ENCODE measurements at places on chromosomes 7 and 10.

DNA sequence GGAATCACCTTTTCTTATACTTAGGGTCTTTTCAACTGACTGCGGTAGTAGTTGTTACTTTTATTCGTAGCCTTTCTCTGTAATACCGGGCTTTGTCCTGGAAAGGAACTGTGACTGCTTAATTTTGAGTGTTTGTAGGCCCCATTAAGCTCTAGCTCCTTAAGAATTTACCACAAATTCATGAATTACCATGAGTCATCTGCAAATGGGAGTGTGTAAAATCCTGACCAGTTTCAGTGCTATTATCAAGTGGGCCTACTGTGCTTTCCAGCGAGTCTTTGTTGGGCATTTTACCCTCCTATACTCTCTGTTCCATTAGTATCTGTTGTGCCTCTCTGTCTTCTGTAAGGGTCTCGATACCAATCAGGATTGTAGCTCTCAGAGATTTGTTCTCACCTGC, 49.7 kb downstream of the ZMYND11 start:
- DNase-seq, result no peak

- DNase-seq, result no peak
These were observed 169.8 kb downstream of the WNT2 start for GRCh38 chr7:117153016-117153545.

DNA sequence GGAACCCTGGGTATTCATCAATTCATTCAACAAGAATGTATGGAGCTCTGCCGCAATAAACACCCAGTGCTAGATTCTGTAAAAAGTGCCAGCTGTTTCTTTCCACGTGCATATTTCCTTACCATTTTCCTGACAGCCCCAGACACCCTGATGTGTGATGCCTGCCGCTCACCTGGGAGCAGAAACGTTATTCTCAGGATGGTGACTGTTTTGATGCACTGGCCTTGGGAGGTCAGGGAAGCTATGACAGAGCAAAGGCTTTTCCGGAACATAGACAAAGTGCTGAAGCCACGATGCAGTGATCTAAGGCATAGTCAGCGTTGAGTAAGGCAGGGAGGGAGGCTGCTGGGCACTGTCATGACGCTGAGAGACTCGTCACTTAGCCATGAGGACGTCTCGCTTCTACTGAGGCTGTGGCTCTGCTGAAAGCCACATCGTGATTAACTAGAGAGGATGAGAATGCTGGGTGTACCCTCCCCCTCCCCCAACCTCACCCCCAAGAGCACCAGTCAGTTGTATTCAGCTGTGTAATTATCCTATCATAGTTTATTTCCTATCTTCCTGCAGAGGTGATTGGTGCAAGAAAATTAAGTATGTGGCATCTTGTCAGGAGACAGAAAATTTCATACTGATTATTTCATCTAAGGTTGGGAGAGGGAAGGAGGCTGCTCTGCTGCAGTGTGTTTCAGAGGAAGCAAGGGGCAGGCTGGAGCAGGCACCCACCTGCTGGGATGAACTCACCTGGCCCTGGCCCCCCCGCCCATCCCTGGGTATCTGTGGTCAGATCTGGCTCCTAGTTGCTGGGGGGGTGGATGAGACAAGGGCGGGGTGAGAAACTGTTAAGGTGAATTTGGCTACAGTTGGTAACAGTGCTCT, 48.8 kb upstream of the SMNDC1 start:
- peak; percentile 90 for DNase-seq

DNA sequence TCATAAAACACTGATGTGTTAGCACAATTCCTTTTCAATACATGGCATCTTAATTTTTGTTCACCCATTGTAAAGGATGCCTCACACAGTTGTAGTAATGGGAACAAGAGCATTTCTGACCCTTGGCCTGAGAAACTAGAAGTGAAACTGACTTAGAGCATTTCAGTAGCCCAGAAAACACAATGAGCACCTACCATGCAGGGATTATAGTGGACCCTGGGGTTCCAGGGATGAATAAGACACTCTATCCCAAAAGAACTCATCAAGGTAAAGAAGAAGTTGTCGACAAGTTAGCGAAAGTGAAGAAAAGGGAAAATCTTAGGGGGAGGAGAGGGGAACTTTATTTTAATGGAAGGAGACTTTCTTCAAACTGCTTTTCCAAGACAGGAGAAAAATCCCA, 125.6 kb downstream of the NT5C2 start:
- DNase-seq, result no peak

DNA sequence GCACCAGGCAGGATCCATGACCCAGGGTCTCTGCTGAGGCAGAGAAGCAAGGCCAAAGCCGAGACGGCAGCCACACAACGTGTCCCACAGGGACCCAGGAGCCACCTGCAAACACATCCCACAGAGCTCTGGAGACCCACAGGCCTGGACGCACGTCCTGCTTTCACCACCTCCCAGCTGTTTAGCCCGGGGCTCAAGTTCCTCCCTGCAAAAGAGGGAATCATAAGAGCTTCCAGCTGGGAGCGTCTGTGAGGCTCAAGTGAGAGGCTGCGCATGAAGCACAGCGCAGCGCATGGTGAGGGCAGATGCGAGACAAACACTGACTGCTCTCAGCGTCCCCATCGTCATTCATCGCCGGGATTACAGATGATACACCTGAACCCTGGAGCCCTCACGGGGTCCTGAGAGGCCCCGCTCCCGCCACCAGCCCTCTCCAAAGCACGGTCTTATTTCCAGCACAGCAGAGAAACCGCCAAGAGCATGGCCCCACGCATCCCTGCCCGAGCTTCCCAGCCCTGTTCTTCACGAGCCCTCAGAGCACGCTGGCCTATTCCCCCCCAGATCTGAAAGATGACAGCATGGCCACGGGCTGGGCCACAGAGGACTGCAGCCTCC, 88.7 kb downstream of the MAD1L1 start:
- DNase-seq, result no peak

DNA sequence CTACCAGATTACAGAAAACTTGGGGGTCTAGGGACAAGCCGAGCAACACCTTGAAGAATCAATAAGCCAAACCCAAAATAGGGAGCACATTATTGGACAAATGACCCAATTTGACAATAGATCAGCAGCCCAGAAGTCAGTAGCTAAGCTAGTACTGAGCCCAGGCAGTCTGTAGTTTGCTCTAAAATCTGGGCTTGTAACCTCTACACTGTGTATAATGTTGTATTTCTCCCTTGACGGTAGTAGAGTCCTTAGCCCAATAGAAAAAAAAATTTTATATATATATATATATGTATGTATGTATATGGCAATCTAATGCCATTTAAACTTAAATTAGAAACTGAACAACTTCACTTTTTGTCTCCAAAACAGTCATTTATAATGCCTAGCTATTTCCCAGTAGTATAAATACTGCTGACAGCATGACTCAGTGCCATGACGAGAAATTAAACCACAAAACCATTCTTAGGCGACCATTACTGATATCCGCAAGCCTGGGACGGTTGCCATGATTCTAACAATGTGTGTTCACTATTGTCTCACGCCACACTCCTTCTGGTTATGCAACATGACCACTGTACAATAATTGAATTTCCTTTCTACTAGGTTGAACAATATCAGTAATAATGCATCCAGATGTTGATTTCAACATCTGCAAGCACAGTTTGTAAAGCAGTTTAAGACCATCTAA, 110.5 kb downstream of the IPMK start:
- DNase-seq, result no peak

GRCh38 chr10:63887023-63887589, 365.9 kb downstream of the REEP3 start:
- no peak for DNase-seq

- no peak for DNase-seq
These were observed 71.7 kb downstream of the NOD1 start for GRCh38 chr7:30406664-30407425.

GRCh38 chr10:11285171-11285570, 267.5 kb downstream of the CELF2 start:
- DNase-seq, result no peak

GRCh38 chr7:70439651-70440050, 692.3 kb upstream of the GALNT17 start:
- DNase-seq, result no peak

GRCh38 chr10:132353456-132354355, 21.7 kb downstream of the LRRC27 start:
- no peak for DNase-seq

GRCh38 chr7:52775876-52776275, 259.6 kb upstream of the POM121L12 start:
- no peak for DNase-seq

DNA sequence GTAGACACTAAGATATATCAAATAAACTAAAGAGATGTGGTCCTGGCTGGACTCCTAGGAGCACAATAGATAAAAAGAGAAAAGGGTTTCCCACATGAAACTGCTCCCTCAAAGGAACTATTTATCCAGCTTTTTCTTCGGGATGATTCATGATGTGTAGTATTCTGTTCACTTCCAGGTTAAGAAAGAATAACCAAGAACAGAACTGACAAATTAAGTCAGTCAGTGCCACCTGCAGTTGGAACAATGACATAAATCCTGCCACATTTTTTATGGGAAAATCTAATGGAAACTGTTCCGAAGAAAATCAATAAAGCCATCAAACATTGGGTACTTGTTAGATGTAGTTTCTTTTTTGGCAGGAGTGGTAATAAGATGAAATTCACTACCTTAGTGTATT, 87.1 kb downstream of the POLR1F start:
- DNase-seq, result no peak

DNA sequence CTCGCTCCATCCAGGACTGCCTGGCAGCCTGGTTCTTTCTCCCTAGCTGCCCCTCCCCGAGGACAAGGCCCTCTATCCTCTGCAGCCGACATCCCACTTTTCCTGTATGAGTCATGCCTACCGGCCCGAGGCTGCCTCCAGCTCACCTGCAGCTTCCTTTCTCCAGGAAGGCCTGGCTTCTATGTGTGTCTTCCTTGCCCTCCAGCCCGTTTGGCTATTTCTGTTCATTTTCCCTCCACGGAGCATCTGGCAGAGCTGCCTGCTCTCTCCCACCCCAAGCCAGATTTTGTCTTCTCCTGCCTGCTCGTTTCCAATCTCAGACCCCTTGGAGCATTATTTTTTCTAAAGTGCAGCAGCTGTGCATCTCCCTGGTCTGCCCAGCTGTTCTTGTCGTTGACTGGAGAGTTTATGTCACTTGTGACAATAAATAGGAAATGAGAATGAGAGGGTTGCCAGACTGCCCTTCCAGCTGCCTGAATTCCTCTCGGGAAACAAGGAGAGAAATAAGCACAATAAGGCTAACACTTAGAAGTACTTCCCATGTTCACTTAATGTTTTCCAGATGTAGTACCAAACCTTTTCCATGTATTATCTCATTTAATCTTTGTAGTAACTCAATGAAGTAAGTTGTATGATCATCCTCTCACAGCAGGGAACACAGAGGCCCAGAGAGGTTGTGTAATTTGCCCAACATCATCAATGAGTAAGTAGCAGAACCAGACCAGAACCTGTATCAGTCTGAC, 19.7 kb downstream of the UBTD1 start:
- DNase-seq, result no peak

DNA sequence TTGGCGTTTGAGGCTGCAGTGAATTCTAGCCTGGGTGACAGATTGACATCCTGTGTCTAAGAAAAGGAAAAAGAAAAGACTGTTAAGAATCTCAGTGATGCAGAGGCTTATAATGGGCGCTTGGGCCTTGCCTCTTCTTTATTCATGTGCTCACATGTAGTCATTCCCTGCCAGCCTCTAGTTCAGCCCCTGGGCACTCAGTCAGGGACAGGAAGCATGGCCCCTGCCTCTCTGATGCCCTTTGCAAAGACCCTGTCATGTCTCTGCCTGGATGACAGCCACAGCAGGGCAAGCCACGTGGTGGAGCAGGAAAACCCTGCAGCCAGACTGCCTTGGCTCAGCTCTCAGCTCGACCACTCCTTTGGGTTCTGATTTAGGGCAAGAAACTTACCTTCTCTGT, 368.9 kb downstream of the RPS24 start:
- DNase-seq, result no peak

DNA sequence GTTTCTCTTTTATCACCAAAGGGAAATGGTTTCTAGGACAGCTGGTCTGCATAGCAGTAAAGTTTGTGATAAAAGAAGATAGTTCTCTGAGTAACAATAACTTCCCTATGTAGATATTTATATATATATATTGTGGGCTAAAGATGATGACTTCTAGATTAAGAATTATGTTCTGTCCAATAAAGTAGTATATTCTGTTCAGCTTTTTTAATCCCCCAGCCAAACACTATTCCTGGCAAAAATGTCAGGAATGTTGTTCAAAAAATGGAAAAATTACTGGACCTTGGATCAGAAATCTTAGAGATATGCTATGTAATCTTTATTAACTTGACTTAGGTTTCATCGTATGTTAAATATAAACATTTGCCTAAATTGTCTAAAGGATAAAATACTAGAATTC, 136.3 kb upstream of the GNAI1 start:
- DNase-seq, result no peak

- no peak for DNase-seq
These were observed 93.9 kb downstream of the CHN2 start for GRCh38 chr7:29288181-29289091.

DNA sequence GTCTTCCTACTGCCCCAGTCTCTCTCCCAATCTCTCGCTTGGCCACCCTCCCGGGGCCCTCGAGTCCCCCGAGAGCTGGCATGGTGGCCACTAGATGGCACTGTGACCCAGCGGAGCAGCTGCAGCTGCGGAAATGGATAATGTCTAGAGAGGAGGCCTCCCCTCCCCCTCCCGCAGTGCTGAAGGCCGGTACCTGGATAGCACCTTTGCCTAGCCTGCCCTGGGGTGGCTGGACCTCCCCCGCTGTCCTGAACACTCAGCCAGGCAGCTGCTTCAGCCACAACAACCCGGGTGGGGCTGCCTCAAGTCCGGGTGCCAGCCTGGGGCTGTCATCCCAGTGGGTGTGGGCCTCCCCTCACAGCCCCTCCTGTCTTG, 65.2 kb downstream of the GOLGA7B start:
- DNase-seq, result peak; percentile 80

DNA sequence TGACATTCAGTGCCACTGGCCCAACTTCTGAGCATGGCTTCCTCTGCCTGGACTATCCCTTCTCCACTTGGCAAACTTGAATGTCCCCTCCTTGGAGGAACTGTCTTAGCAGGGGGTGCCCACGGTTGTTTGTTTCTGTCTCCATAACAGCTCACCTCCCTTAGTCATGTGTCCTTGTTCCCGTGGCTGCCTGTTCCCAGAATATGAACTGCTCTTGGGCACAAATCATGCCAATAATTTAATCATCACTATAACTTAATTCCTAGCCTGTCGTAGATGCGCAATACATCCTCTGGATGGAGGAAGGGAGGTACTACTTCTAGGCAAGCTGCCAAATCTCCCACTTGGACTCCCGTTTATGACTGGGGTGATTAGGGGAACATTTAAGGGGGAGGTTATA, 173.1 kb downstream of the MYOF start:
- no peak for DNase-seq

GRCh38 chr10:123518765-123519164, 147.4 kb upstream of the GPR26 start:
- no peak for DNase-seq

DNA sequence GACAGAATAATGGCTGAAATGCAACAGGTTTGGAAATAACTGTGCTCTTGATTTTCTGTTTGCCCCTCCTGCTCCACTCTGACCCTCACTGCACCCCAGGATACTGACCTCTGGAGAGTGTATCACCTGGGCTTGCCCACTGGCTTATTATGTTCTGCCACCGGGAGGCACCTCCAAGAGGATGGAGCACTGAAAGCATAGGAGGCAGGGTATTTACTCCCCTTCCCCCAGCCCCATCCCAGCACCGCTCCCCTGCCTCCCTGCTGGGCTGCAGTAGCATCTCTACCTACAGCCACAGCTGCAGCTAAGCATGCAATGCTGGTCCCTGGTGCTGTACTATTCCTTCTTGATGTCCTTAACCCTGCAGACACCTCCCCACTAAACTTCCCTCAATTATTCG, 26.4 kb downstream of the RAB11FIP2 start:
- DNase-seq, result no peak
